ENCODE measurements at places on chromosomes 5 and 9.

DNA sequence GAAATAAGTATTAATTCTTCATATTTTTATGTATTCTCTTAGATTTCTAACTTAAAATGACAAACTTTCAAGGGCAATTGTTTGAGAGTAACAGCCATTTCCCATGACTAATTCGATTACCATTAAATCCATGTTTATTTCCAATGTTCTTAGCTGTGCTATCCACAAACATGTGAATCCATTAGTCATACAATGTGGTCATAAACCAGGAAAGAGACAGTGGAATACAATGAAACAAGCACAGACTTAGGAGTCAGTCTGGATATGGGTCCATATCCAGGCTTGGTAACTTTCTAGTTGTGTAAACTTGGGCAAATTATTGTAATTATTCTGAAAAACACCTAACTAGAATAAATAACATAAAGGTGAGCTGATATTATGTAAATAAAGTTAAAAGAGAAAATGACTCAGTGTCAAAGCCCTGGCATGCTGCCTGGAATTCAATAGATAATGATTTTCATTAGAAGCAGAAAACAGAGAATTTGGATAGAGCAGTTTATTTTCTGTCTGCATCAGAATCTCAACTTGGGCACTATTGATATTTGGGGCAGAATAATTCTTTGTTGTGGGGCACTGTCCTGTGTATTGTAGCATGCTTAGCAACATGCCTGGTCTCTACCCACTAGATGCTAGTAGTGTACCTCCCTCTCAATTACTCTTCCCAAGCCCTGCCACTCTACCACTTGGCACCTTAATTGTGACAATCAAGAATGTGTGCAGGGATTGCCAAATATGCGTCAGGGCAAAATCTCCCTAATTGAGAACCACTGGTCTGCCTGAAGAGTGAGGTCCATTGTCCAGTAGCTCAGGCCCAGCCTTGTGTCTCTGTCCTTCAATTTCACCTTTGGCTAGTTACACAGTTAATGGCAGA, 44.7 kb upstream of the SLC27A6 start:
- no peak for DNase-seq

DNA sequence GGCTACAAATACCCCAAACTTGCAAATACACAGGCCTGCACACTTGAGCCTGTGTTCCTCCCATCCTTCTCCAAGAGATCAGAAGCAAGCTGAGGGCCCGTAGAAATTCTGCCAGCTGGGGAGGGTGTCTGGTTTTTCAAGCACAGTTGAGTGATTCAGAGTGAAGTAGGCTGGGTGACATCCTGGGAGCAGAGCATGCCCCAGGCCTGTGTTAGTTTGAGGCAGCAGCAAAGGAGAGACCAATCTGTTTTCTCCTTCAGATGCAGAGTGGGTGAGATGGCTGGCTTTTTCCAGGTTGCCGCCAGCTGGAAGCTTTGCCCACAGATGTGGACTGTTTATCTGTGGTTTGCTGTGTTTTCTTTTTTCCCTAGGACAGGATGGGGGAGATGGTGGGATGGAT, 63.1 kb downstream of the RCL1 start:
- no peak for DNase-seq

GRCh38 chr9:128724744-128725211, 851 bp upstream of the ZDHHC12 start:
- peak; percentile 58 for DNase-seq

GRCh38 chr5:322942-323879, 1.7 kb downstream of the AHRR start:
- DNase-seq: no peak

DNA sequence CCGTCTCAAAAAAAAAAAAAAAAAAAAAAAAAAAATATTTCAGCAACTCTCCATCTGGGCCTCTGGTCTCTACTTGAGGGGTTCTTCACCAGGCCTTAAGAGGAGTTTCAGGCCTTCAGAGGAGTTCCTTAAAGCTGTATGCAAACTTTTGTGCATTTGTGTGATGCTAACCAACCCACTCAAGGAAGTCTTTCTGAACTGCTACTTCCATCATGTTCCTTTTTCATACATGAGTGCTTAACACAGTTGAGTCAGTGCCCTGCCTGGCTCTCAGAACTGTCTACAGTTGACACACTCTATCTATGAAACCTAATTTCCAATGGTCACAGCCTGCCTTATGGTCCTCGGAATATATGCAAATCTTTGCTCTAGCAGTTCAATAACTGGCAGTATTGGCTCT, 146.5 kb downstream of the MEF2C start:
- DNase-seq: no peak

GRCh38 chr9:115099901-115100300, 18.1 kb downstream of the TNC start:
- peak; percentile 77 for DNase-seq

DNA sequence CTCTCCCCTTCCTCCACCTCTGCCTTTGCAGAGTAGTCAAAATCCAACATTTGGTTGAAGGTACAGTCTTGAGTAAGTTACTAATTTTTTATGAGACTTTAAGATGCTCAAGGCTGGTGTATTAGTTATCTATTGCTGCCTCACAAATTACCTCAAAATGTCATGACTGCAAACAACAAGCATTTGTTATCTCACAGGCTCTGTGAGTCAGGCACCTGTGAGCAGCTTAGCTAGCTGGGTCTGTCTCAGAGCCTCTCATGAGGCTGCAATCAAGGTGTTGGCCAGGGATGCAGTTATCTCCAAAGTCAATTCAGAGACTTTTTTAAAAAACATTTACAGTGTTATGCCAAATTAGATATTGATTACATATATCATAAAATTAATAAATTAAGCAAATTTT, 371.3 kb upstream of the RGMB start:
- no peak for DNase-seq

- no peak for DNase-seq
Observed at GRCh38 chr5:93603793-93604643, 21.0 kb downstream of the NR2F1 start.

DNA sequence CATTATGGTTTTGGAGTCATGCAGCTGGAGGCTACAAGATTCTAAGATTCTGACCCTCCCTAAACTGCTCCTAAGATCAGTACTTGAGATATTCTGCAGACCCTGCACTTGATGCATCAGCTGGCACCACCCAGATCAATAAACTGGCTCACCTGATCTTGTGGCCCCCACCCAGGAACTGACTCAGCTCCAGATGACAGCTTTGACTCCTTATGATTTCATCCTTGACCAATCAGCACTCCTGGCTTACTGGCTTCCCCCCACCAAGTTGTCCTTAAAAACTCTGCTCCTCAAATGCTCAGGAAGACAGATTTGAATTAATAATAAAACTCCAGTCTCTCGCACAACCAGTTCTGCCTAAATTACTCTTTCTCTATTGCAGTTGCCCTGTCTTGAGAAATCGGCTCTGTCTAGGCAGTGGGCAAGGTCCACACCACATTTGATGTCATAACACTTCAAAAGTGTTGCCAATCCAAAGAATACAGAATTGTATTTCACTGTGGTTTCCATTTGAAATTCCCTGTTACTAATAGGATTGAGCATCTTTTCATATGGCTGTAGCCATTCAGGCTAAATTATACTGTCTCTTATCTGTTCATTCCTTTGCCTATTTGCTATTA, 14.8 kb upstream of the SLC30A5 start:
- DNase-seq: no peak

DNA sequence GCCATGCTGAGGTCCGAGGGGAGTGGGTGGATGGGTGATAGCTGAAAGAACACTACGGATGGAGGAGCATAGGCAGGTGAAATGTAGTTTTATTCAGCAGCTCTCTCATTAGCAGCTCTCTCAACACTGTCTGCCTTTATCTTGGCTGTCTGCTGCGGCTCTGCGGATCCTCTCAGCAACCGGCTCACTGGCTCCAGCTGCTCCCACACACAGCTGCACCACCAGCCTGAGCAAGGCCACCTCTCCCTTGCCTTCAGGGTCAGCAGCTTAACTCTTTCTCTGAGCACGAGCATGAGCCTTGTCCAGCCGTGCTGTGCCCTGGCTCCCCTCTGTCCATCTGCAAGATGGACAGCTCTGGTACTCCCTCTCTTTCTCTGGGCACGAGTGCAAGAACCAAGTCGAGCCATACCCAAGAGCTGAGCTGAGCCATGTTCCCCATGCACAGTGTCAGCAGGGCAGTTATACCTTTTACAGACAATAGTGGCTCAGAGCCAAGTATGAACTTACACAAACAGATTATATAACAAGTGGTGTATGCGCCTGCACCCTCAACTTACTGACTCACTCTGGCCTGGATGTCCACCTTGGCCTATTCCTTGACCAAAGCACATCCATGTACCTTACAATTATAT, 108.5 kb downstream of the MACIR start:
- no peak for DNase-seq

GRCh38 chr9:128529191-128529590, 23.2 kb upstream of the SPTAN1 start:
- DNase-seq: no peak

DNA sequence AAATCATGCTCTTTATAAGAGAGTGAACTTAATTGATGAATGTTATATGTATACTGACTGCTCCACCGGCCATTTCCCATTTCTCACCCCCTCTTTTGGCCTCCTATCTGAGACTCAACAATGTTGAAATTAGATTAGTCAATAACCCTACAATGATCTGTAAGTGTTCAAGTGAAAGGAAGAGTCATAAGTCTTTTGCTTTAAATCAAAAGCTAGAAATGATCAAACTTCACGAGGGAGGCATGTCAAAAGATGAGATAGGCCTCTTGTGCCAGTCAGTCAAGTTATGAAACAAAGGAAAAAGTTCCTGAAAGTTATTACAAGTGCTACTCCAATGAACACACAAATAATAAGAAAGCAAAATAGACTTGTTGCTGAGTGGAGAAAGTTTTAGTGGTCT, 83.1 kb downstream of the NLN start:
- no peak for DNase-seq

DNA sequence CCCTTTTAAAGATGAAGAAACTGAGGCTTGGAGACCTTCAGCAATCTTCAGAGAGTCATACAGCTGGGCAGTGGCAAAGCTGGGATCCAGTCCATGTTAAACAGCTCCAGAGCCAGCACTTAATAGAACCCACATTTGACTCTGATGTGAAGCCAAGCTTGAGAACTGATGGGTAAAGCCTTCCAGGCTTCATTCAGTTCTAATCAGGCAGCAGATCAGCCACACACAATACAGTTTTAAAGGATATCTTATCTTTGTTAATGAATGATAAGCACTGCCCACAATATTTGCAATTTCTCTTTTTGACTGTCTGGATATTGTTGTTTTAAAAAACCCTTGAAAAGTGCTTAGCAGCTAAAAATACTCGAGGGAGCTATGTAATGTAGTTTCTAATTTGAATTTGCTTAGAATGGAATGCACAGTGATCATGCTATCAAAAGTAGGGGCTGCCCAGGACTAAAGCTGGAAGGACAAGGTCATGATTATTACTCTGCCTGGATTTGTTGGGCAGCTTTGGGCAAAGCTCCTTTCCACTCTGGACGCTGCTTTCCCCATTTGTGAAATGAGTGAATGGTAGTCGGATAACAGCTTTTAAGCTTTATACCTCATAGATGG, 31.3 kb upstream of the HTR4 start:
- no peak for DNase-seq

DNA sequence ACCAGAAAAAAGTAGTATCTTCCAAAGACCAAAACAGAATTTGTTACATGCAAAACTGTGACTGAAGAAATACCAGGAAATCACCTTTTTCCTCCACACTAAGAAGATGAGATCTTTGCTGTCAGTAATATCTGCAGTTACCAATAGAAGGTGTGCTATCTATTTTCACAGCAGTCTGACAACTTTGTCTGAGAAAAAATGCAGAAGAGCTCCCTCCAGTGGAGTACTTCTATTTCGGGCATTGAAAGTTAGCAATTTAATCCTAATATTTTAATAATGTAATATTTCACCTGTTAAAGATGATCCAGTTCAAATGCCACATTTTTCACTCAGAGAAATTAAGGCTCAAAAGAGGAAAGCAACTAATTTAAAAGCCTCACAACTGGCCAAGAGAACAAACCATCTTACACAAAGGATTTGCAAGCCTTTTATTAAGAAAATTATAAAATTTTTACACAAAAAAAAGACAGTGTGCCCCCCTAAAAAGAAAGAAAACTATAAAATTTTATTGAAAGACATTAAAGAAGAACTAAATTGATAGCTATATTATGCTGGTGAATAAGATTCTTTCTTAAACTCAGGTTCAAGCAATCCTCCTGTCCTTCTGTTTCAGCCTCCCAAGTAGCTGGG, 50.6 kb downstream of the DEPDC1B start:
- no peak for DNase-seq

DNA sequence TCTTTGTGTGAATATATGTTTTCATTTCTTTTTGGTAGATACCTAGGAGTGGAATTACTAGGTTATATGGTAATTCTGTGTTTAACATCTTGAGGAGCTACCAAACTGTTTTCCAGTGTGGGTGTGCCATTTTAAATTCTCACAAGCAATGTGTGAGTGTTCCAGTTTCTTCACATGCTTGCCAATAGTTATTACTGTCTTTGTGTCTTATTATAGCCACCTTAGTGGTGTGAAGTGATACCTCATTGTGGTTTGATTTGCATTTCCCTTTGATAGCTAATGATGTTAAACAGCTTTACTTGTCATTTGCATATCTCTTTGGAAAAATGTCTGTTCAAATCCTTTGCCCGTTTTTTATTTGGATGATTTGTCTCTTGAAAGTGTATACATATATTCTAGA, 513.0 kb downstream of the TMEM38B start:
- no peak for DNase-seq

DNA sequence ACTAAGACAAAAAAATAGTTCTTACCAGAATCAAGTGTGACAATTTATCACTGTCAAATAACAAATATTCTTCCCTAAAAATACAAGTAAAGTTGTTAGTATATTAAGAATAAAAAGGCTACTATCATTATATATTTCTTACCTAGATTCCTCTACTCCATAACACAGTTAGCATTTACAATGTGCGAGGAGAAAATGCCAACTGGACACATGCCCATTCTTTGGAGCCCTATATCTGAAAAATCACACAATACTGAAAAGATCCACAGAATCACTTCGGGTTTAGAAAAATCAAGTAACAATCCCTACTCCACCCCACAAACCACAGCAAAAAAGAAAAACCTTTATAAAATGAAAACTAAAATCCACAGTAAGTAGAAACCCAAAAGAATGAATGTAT, 70.9 kb downstream of the PKD2L2 start:
- no peak for DNase-seq

DNA sequence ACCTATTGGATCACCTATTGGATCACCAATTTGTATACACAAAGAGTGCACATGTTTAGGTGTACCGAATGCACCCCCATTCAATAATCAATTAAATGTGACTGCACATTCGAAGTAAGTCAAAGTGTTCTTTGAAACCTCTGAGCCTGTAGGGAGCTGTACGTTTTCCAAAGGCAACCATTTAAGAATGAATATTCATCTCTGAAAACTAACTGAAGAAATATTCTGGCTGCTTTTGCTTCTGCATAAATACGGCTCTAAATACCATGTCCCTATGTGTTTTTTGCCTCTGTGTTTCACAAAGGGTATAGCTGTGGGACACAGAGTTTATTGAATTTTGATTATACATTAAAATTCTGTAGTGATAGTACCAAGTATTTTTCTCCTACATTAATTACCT, 95.4 kb downstream of the ITGA1 start:
- DNase-seq: no peak

- DNase-seq: no peak
Observed at GRCh38 chr5:122967625-122968024, 68.9 kb downstream of the PPIC start.
